ENCODE measurements at places on chromosomes 2 and 18.
A peak's percentile ranks its signal among the peaks of the same experiment; 100 is the strongest.

- no peak for DNase-seq
Measured at GRCh38 chr18:59593291-59593717, 103.9 kb downstream of the CCBE1 start.

DNA sequence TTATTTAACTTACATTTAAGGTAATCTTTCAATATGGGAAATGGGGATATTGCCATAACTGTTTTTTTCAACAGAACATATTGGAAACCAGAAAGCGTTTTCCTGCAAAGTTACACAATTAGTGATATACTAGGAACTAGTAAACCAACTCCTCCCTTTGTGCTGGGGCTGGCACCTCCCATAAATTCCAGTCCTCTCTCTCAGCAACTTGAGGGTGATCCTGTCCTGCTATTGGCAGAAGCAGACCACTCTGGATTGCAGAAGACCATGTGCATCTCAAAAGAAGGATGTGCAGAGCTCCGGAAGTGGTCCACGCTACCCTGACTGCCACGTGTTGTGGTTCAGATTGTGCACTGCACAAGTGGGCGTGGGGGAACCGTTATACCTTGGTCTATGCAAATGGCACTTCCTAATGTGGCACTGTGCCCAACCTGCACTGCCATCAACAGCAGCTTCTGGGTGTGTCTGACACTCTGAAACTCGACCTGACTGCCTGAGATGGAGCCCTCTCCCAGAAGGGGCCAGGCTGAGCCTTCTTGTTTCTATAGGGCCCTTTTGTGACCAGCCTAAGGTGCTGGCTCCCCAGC is 219.2 kb downstream of the ZNF516 start:
- no peak for DNase-seq

DNA sequence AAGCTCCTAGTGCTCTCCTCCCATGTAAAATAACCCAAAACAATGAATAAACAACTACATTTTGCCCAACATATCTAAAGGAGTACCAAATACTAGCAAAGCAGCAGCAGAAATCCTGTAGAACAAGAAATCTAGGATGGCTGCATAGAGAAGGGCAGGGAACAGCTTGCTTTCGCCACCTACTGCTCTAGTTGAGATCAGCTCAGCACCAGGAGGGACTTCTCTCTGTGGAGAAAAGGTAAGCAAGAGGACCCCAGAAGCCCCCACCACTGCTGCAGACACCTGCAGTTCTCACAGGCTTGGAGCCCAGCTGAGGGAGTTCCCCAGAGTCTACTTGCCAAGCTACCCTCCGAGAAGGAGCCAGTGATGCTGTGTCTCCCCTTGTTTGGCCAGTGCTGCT is 243.0 kb upstream of the CHST9 start:
- no peak for DNase-seq

DNA sequence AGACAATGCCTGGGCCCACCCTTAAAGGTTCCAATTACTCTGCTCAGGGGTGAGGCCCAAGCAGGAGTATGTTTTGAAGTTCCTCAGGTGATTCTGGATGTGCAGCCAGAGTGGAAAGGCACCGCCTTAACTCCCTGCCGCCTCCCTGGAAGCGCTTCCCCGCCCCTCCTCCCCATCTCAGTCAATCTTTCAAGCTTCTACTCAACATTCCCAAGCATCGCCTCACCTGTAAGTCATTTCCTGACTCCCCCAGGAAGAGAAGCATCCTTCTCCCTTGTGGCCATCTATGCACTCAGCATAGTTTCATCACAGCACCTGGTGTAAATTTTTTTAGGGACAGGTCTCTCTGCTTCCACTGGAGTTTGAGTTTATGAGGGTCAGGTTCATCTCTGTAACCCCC is 67.5 kb downstream of the MYL12B start:
- DNase-seq, result no peak

DNA sequence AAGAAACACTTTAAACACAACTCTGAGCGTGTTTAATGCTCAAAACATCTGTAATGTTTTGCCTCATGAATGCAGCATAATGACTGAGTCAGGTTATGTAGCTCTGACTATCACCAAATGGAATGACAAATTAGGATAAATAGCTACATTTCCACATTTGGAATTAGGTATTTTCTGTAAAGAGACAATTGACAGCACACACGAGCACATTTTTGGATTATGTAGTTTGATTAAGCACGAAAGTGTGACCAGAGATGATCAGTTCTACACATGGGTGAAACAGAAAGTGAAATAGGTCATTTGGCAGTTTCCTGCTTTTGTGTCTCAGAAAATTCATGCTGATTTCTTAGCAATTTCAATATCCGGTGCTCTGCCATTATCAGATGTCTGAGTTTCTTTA is 29.0 kb downstream of the LPIN1 start:
- DNase-seq, result no peak

DNA sequence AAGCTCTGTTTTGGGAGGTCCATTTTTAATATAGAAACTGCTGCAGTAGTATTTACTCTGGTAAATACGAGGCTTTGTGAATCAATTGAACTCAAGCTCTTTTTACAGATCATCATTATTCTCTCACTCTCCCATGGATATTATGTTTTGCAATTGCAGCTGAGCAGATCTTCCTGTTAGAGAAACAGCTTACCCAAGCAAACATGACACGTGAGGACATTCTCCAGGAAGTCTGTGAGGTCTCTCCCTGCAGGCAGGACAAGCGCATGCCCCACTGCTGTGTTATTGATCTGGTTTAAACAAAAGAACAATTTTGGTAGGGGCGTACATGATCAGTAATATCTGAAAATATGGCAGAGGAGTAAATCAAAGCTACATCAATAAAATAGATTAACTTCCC is 72.1 kb downstream of the COL6A3 start:
- no peak for DNase-seq

- DNase-seq, result no peak
Measured at GRCh38 chr2:213187833-213188532, 36.6 kb upstream of the IKZF2 start.

DNA sequence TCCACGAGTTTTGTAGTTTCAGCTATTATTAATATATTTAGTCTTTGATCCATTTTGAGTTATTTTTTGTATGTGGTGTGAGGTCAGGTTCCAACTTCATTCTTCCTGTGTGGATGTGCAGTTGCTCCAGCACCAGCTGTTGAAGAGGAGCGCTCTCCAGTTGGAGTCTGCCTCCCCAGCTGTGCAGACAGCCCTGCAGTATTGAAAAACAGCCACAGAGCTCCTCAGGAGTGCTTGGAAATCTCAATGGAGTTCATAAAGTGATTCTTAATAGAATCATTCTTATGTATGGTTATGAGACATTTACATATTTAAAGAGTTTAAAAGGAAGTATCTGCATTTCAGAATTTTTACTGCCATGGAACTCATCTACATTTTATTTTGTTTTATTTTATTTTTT is 17.3 kb downstream of the DGKD start:
- DNase-seq, result no peak

- peak; percentile 53 for DNase-seq
Measured at GRCh38 chr18:79523736-79524180, 128.0 kb downstream of the NFATC1 start.

DNA sequence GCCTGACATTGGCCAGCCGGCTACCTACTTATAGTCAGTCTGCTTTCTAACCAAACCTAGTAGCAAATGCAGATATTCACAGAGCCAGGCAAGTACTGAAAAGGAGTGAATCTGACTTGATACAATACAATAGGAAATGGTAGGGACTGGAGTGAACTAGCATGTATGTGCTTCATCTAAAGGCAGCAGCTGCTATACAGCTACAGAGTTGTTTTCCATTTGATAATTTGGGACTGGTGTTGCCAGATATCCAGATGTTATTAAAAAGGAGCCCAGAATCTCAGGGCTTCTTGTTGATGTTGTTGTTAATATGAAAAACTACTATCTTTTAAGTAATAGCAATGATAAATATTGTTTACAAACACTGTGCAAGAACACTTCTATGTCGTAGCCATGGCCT is 159.4 kb downstream of the BABAM2 start:
- no peak for DNase-seq

- DNase-seq, result no peak
Measured at GRCh38 chr2:191728750-191729624, 51.1 kb downstream of the NABP1 start.

- DNase-seq, result no peak
Measured at GRCh38 chr2:179729966-179730365, 131.4 kb downstream of the ZNF385B start.

DNA sequence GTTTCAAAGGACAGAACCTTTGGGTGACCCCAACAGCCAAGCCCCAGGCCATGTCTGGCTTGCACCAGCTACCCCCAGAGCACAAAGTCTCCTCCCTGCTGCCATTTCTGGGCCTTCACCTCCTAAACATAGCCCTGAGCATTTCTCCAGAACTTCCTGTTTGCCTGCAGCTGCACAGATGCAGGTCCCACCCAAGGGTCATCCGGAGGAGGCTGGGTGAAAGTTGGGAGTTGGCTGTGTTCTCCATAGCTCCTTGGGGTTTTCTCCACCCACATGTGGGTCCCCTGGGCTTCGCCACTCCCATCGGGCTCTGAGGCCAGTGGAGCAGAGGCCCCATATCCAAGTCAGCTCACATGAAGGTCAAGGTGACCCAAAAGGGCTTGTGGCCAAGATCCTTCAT is 4.3 kb downstream of the TNP1 start:
- DNase-seq, result no peak

DNA sequence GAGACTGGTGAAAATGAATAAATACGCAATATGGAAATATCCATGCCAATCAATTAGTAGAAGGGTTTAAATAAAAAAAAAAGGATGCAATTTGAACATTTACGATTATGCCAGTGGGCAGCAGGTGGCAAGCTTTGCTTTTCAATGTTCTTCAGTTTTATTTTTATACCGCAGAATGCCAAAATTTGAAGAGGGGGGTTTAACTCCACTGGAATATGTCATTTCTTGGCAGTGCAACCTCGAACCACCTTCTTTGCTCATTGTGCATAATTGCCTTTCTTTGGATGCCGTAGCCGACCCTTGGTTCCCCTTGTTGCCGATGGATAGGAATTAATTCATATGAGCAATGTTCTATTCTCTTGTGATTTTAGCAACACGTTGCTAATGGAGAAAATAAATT is 88.0 kb downstream of the LTBP1 start:
- no peak for DNase-seq

Measured in stimulated activated CD4-positive, alpha-beta T cell treated with anti-CD3 and anti-CD28 coated beads, Interleukin-1b, Interleukin-23, amount 100 ng/mL, for 1 hour (primary cell).